Chondrocyte (in vitro differentiated cells): ENCODE measurements at places on chromosomes 7 and 10. TPM values are rescaled to one million over a fixed set of nuclear protein-coding genes. Genes with fewer than 3 reads are reported as not detected.

DNA sequence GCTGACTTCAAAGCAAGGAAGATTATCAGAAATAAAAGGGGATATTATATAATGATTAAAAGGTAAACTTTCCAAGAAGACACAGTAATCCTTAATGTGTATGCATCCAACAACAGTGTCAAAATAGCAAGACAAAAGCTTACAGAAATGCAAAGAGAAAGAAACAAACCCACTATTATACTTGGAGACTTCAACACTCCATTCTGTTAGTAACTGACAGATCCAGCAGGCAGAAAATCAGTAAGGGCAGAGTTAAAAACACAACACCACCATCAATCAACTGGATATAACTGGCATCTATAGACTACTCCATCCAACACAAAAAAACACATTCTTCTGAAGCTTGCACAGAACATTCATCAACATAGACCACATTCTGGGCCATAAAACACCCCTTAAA is 103.8 kb downstream of the OR13A1 start:
- no peak overlapping the region for H3K27ac ChIP-seq
- no peaks in the 10 kb centered on the region for H3K36me3 ChIP-seq
- peaks cover 41% of the 10 kb centered on the region for H3K27me3 ChIP-seq

DNA sequence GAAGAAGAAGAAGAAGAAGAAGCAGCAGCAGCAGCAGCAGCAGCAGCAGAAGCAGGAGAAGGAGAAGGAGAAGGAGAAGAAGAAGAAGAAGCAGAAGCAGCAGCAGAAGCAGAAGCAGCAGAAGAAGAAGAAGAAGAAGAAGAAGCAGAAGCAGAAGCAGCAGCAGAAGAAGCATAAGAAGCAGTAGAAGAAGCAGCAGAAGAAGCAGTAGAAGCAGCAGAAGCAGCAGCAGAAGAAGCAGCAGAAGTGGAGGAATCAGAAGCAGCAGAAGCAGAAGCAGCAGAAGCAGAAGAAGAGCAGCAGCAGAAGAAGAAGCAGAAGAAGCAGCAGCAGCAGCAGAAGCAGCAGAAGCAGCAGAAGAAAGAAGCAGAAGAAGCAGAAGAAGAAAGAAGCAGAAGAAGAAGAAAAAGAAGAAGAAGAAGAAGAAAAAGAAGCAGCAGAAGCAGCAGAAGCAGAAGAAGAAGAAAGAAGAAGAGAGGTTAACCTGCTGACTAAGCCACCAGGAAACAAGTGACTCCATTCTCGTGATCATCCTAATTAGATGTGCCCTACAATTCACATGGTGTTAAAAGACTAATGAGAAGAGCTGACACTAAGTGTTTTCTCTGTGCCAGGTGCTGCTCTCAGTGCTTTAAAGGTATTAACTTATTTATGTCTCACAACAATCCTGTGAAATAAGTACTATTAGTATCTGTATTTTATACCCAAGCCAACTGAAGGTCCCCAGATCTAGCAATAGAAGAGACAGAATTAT is 11.6 kb downstream of the CDNF start:
- peaks cover 9% of the 10 kb centered on the region for H3K27me3 ChIP-seq
- peaks cover 4% of the 10 kb centered on the region for H3K4me1 ChIP-seq
- no peak overlapping the region for H3K27ac ChIP-seq

Gene ZNF853
- total RNA-seq, result 13.4 to 16.2 TPM (median 15.1 TPM) in 3 replicates

DNA sequence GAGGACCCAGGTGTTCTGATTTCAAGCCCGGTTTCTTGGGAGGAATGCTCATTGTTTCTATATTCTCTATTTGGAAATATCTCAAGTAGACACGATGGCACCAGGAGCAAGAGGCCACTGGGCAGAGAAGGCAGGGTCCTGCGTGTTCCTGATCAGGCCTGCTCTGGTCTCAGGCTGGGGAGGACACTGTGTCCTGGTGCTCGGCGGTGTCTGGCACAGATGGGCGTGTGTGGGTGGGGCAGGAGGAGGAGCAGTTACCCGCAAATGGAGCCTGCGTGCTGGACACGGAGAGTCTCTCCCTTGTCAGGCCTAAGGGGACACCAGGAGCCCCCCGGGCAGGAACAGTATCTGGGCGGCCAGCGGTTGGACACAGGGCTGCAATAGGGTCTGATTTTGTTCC is 25.9 kb upstream of the GOLGA7B start:
- peaks cover 6% of the 10 kb centered on the region for H3K27me3 ChIP-seq
- H3K36me3 ChIP-seq, result no peaks in the 10 kb centered on the region
- H3K4me3 ChIP-seq, result no peak overlapping the region
- H3K27ac ChIP-seq, result no peak overlapping the region
- peaks cover 14% of the 10 kb centered on the region for H3K4me1 ChIP-seq

DNA sequence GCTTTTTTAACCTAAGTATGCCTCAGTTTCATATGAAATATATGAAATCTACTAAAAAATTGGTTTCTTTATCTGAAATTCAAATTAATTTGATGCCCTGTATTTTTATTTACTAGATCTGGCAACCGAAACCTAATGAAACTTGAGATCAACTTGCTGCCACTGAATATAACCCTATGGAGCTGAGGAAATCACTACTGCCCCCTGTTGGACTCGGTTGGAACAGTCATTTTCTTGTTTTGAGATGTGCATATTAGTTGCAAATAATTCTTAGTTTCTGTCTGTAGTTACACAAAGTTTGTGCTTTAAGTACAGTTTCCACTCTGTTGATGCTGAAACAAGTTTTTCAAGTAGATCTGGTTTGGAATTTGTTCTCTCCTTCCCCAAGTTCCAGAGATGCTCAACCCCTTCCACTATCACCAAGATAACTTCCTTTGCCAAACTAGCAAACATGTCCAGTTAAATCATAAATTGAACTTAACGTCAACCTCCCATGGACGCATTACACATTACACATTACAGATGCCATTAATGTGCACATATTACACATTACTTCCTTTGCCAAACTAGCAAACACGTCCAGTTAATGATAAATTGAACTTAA is 22.2 kb upstream of the EXOC4 start:
- H3K36me3 ChIP-seq, result no peaks in the 10 kb centered on the region
- H3K27ac ChIP-seq, result no peak overlapping the region
- H3K4me3 ChIP-seq, result no peak overlapping the region
- DNase-seq, result no peak
- H3K27me3 ChIP-seq, result peaks cover 2% of the 10 kb centered on the region

Gene NKX2-3
- not detected in 3 replicates for total RNA-seq
